GM12892 (cell line): ENCODE measurements at places on chromosomes 16 and 17.

DNA sequence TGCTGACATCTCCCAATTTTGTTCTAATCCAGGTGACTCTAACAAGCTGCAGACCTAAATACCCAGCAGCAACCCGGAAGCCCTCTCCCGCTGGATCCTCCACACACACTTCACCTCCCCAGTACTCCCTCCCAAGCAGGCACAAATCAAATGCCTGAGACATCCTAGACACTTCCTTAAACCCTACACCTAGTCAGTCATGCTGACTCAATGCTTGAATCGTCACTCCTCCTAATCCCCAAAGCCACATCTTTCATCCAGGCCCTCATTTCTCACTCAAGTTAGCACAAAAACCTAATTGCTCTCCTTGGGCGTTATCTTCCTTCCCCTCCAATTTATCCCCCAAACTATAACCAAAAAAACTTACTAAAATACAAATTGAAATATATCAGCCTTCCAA, 32.7 kb downstream of the CMC2 start:
- no peak for DNase-seq

- no peak for DNase-seq
These were observed 81.0 kb upstream of the BRD7 start for GRCh38 chr16:50449800-50450199.

DNA sequence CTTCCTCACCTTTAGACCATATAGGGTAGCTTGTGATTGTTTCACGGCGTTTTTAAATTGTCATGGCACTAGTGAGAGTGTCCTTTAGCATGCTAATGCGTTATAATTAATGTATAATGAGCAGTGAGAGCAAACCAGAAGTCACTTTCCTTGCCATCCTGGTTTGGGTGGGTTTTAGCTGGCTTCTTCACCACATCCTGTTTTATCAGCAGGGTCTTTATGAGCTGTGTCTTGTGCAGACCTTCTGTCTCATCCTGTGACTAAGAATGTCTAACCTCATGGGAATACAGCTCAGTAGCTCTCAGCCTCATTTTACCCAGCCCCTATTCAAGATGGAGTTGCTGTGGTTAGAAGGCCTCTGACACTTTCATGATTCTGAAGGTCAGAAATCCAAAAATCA, 370.9 kb upstream of the RBFOX1 start:
- DNase-seq, result no peak

- no peak for DNase-seq
These were observed 118.0 kb upstream of the PLCG2 start for GRCh38 chr16:81661082-81661481.

- DNase-seq, result no peak
These were observed 68.9 kb upstream of the SDK2 start for GRCh38 chr17:73713136-73713535.

DNA sequence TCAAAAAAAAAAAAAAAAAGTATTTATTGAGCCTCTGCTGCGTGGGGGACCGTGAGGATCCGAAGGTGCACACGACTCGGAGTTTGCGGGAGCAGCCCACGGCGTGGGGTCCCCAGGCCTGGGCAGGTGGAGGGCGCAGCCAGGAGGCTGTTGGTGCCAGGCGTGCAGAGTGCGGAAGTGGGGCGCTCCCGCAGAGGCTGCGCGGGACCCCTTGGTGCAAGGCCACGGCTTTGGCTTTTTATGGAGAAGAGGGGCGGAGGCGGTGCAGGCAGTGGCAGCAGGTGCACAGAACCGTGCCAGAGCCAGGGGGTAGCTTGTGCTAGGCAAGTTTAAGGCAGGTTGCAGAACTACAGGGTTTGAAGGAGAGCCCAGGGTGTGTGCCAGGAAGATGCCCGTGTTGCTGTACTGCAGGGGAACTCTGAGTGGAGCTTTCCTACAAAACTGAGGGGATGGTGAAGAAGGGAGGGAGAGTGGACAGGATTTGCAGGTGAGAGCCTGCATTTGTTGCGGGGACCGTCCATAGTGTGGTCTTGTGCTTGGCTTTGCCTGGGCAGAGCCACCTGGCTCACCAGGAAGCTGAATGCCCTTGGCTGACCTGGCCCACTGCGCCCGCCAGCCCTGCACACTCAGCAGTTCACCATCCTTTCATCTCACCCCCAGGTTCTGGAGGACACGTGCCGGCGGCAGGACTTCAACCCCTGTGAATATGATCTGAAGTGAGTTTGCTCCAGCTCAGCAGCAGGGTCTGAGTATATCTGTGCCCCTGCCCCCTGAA, 1.3 kb downstream of the ASPSCR1 start:
- DNase-seq, result no peak

DNA sequence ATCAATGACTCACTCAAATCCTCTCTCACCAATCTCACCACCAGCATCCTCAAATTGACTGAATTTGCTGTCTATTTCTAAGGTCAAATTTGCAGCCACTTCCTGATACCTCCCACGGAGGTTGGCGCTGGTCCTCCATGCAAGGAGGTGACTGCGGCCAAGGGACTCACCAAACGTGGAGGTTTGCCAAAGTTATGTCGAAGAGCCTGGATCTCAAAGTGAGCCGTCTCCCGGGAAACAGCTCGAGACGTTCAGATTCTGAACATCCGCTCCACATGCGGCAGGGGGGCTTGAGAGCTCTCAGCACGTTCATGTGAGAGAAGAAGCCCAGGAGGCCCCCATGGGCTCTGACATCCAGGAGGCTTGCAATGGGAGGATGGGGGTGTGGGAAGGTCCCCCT, 22.6 kb downstream of the LGALS3BP start:
- no peak for DNase-seq

DNA sequence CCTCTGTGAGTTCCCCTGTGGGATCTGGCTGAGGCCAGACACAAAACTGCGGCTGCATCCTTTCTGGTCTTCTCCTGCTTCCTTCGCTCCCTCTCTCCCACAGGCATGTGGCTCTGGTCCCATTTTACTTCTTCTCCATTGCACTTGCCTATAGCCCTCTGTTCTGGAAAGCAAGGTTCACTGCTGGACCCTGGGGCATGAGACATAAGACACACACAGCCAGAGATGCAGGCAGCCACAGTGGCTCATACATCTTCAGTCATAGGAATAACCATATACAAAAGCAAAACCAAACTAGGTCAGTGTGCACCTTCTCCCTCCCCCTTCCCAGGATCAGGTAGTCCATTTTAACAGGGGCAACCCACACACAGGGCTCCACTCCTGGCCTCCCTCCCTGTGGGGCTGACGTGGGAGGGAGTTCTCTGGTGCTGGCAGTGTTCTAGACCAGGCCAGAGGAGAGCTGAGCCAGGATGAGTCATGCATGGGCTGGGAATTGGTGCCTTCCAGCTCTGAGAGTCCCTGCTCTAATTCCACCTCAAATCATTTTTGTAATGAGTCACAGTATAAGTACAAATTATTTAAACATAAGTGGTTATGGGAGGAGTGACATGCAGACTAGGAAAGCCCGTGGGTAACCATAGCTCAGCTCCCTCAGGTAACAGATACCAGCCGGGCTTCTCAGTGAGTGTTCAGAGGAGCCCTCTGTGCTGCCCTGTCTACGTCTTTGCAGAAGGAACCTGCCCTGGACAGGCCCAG, 58.0 kb downstream of the ASIC2 start:
- no peak for DNase-seq

DNA sequence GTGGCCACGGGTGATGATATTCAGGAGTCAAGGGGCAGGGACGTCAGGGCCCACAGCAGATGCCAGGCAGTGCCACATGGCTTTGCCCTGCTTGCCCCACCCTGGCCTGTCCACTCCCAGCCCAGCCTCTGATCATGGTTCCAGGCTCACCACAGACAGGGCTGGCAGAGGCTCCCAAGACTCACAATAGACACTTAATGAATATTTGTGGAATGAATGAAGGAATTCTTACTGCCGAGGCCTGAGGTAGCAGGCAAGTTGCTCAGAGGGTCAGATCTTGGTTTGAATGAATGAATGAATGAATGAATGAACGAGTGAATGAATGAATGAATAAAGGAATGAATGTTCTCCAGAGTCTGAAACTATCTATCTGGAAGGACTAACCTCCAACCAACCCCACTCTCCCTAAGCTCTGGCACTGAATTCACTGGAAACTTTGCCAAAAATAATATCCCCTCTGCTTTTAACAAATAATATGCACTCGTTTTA, 60.9 kb downstream of the RAI1 start:
- no peak for DNase-seq

DNA sequence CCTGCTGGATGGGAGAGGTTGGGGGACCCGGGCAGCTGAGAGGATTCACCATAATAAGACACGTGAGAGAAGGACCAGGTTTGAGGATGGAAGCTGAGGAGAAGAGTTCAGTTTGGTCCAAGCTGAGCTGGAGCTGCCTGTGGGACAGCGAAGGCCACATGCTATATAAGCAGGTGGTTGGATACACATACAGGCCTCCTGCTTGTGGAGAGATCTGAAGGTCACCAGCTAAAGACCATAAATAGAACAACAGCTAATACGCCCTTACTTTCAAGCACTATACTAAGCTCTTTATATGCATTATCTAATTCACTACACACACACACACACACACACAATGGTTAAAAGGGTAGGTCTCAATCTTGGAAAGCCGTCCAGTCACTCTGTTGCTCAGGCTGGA, 32.1 kb downstream of the DUSP14 start:
- no peak for DNase-seq

GRCh38 chr16:86982912-86983311, 334.3 kb downstream of the C16orf95 start:
- no peak for DNase-seq

DNA sequence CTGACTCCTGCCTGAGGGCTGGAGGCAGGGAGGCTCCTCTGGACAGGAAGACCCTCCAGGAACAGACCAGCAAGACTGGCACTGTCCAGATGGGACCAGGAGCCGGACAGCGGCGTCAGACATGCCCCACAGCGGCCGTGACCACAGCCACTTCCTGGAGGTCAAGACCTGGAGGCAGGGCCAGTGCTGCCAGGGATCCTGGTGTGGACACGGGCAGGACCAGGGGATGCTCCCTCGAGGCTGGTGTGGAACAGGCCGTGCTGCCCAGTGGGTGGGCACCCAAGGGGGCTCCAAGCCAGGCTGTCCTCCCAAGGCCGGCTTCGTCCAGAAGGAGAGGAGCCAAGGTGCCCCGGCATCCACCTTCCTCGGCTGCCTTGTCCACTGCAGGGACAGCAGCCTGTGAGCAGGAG, 4.5 kb upstream of the CCDC57 start:
- DNase-seq, result no peak

DNA sequence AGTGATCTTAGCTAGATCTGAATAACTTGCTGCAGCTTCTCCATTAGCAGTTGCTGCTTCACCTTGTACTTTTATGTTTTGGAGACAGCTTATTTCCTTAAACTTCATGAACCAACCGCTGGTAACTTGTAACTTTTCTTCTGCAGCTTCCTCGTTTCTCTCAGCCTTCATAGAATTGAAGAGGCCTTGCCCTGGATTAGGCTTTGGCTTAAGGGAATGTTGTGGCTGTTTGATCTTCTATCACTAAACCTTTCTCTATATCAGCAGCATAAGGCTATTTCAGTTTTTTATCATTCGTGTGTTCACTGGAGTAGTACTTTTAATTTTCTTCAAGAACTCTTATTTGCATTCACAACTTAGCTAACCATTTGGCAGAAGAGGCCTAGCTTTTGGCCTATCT, 21.5 kb upstream of the TMEM92 start:
- no peak for DNase-seq

DNA sequence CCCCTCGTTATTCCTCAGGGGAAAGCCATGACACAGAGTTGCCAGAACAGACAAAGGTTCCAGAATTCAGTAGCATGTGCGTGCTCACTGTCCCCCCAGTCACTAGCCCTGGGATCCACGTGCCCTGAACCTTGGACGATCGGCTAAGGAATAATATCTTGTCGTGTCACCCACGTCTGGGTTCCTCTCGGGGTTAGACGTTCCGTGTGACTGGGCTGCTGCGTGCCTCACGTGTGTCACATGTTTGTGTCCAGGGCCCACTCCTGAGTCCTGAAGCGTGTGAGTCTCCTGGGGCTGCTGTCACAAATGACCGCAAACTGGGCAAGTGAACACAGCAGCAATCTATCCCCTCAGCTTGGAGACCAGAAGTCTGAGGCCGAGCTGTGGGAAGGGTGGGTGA, 12.4 kb upstream of the ZNF469 start:
- DNase-seq, result no peak

DNA sequence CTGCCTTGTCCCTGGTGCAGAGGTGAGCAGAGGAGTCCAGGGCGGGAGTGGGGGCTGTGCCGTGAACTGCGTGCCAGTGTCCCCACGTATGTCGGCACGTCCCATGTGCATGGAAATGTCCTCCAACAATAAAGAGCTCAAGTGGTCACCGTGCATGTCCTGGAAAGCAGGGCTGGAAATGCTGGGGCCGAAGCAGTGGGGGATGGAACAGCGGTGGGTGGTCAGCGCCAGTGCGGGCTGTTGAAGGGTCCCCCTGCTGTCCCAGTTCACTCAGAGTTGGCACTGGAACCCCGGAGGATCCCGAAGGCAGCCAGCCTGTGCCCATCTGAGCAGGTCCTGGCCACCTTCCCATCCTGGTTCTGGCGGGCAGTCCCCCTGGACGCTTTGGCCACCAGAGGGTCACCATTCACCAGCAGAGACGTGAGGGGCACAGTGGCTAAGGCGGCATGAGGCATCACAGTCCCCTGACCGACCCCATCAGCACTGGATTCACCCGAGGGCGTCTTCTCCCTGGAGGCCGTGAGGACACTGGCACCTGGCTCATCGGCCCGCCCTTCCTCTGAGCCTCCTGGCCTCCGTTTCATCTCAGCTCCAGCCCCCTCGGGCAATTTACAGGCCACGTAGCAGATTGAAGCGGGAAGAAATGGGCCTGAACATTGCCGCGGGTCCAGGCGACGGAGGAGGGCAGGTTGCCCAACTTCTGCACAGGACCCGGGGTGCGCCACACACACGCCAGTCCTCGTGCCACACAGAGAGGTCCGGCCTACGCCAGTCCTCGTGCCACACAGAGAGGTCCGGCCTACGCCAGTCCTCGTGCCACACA, 10.1 kb downstream of the GCGR start:
- DNase-seq, result no peak

DNA sequence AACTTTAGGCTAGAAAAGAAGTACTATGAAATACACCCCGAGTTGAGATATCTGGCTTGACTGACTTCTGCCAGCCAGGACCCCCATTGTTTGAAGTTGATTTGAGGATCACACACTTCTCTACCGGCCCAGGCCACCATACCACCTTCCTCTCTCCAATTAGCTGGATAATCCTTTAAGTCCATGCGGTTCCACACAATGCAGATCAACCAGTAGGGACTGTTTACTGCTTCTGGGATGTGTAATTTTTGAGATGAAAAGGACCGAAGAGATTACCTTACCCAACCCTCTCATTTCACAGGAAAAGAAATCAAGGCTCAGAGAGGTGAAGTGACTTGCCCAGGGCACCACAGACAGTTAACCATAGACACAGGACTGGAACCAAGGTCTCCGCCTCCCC, 20.5 kb downstream of the ERN1 start:
- no peak for DNase-seq

DNA sequence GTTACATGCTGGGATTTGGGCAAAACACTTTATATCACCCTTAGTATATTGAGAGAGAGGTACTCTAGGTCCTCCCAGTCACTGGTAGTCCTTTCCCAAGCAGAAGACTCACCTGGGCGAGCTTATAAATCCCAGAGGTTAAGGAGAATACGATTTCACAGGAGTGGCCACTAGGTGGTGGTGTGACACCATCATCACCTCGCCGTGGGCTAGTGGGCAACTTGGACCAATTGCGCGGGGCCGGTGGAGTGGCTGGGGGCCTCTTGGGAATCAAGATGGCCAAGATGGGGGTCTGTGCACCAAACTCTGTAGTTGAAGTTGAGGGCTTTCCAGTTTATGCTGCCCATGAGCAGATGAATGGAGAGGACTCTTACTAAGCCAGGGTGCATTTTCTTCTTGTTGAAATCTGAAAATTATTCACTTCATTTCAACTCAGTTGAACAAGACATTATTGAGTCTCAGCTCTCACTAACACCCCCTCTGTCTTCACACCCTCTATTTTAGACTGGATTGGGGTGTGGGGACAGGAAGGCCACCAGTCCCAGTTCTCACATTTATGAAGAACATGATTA, 38.2 kb upstream of the PIRT start:
- DNase-seq, result peak; percentile 8
